ENCODE measurements at places on chromosomes 3 and 15.

GRCh38 chr3:157445857-157446256 is 9.2 kb downstream of the PTX3 start:
- ATAC-seq, result peak; percentile 39

GRCh38 chr3:16512435-16513140 is 911 bp downstream of the RFTN1 start:
- ATAC-seq, result peak; percentile 52

DNA sequence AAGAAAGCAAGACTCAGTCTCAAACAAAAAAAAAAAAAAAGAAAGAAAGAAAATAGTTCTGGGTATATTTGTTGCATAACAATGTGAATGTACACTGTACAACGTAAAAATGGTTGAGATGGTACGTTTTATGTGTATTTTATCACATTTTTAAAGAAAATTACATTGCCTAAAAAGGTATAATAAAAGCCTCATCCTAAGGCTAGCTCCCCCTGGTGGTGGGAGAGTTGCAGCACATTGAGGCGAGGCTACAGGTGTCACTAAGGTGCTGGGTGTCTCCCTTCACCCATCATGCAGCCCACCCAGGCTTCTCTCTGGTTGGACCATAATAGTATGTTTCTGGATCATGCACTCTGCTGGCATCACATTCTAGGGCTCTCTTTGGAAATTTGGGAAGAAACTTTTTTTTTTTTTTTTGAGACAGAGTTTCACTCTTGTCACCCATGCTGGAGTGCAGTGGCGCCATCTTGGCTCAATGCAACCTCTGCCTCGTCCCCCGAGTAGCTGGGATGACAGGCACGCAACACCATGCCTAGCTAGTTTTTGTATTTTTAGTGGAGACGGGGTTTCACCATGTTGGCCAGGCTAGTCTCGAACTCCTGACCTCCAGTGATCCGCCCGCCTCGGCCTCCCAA is 12.4 kb upstream of the RAB11A start:
- ATAC-seq, result peak; percentile 66

GRCh38 chr3:55482496-55483195 is 4.5 kb downstream of the WNT5A start:
- ATAC-seq, result no peak

DNA sequence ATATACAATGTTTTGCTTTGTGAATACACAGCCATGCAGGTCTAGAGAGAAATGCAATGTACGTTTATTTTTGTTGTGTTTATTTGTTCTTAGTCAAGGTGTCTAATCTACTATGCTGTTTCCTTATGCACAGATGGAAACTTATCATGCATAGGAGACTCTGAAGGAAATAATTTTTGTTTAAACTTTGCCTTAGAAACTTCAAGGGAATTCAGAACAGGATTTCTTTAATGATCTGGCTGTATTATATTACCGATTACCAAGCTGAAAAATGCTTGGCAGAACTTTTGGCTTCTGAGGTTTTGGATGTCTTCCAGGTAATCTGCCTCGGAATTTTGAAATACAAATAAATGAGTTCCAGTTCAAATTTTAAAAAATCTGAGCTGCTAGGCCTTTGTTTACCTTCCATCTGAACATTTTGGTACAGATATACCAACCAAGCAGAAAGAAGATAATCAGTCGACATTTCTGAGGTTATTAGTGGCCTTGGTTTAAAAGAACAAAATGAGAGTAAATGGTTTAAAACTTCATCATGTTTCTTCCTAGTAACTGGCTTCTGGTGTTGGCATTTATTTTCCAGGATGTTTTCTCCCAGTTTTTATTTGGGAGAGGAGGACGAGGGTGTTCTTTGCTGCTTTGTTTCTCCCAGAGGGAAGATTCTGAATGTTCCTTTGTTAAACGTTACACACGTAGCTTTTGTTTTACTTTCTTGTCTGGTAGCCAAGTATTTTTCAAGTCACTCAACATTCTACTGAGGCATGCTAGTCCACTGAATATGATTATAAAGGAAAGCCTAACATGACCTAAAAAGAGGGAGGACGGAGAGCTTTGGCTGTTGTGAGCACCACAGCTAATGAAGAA is 421.8 kb upstream of the TBL1XR1 start:
- ATAC-seq, result peak; percentile 25

GRCh38 chr3:198030125-198030524 is 70.1 kb downstream of the LMLN start:
- no peak for ATAC-seq

GRCh38 chr3:171528102-171528501 is 67.9 kb upstream of the TNIK start:
- ATAC-seq, result no peak

- no peak for ATAC-seq
Measured at GRCh38 chr3:149771652-149772271, 19.5 kb upstream of the COMMD2 start.

- peak; percentile 60 for ATAC-seq
Measured at GRCh38 chr3:33787328-33788009, 11.0 kb upstream of the PDCD6IP start.

DNA sequence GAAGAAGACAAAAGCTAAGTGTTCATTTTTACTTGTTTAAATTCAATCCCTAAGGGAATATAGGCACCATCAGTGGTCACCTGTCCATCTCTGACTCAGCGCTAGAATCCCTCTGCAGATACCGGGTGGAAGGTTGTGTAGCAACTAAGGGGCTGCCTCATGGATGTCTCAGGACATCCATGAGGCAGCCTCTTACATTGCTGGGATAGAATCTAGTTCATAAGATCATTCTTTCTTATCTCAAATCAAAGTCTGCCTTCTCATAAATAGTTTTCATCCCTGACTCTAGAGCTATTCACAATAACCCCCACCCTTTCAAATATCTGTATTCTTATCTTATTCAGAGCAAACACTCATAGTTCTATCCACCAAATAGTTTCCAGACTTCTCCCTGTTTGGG is 38.1 kb downstream of the HSPBAP1 start:
- no peak for ATAC-seq

- no peak for ATAC-seq
Measured at GRCh38 chr3:83913381-83913780, 1045.4 kb upstream of the CADM2 start.

DNA sequence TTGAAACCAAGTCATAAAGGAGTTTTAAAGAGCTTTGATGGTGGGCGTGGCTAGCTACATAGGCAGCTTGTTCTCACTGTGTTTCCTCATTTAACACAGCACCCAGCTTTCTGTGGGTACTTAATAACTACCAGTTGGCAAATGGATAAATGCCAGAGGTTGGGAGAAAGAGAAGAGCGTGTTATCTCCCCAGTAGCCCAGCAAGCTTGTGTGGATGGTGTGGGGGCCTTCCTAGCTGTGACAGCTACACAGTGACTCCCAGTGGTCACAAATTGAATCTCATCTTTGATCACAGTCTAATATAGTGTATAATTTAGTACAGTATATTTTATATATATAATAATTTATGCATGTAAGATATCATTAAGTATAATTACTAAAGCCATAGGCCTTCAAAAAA is 984.1 kb downstream of the EPHA3 start:
- ATAC-seq, result no peak

DNA sequence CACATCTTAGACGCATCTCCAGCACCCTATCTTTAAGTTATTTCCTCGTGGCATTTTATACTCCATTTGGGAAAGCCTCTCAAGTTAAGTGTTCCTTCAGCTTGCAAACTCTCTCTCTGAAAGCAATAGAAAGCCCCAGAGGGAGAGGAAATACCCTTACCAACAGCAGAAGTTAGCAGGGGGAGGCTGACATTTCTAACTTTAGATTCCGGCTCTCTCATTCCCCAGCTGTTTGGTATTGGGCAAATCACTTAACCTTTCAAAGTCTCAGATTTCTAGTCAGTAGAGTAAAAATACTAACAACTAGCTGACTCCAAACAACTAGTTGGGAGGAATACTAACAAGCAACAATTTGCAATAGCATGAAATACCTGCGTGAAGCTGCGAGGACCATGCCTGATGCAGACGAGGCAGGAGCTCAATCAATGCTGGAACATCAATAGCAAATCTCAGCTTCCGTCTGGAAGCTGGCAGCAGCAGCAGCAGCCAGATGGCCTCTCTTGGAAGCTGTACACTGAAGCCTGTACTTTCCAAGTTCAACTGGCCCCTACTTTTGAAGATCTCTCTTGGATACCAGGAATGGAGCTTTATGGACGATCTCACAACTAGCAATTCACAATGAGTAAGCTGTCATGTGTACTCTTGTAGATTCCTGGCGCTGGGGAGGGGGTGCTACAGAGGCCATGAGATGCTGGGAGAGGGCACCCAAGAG is 47.8 kb downstream of the THBS1 start:
- no peak for ATAC-seq

DNA sequence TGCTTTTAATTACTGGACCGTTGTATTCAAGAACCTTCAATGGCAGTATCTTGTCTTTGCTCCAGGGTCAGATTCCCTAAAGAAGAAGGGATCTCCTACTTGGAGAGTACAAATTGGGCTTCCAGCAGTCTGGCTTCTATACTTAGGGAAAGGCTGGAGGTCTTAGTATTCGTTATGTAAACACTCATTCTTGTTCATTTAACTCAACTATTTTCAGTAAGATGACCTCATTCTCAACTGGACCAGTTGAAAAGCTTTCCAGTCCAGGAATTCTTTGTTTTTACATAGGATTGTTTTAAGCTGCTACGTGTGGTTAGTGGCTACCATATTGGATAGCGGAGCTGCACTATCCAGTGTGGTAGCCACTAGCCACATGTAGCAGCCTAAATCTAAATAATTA is 4.6 kb downstream of the SENP5 start:
- no peak for ATAC-seq

DNA sequence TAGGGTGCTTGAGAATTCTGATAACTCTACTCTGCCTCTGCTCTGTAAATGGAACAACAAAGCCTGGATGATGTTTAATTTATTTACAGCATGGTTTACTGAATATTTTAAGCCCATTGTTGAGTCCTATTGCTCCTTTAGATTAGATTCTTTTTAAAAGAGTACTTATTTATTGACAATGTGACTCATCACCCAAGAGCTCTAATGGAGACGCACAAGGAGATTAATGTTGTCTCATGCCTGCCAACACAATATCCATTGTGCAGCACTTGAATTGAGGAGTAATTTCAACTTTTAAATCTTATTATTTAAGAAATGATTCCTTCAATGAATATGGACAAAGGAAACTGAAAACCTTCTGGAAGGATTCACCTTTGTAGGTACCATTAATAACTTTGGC is 691.4 kb downstream of the ZBBX start:
- ATAC-seq, result no peak

DNA sequence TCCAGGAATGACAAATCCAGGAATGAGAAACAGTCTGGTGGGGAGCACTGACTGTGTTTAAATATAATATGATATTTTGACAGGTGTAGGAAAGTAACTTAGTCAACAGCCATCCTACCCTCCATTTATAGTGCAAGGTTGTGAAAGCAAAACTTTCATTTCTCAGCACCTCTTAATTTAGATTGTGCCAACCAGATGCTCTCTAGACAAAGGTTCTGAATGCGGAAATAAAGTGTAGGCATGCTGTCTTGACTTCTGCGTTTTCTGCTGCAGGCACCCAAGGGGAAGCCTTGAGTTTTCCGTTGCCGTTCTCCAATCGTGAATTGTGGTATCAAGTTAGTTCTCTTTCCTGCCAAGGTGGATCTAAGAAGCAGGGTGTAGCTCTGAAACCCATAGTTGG is 261.9 kb upstream of the SUCLG2 start:
- no peak for ATAC-seq

DNA sequence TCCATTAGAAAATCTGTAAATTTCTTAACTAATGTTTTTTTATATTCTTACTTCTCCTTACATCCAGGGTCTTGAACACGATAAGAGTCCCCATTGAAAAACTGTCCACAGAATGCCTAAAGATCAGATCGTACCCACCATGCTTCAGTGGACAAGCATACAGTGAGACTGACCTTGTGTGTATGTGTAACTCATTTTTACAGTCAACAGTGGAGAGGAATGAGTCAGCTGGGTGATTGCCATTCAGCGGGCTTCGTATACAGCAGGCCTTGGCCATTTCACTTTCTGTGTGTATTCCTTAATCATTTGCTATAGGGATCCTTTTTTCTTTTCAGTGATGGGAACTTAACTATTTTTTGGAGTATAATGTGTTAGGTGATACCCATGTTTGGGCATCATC is 10.6 kb downstream of the PARP14 start:
- ATAC-seq, result peak; percentile 53

GRCh38 chr15:52288051-52288942 is 7.3 kb downstream of the MYO5C start:
- ATAC-seq, result peak; percentile 82

GRCh38 chr15:39510001-39510701 is 70.7 kb upstream of the THBS1 start:
- ATAC-seq, result no peak

- peak; percentile 60 for ATAC-seq
Measured at GRCh38 chr3:185423178-185423577, 60.2 kb downstream of the MAP3K13 start.

DNA sequence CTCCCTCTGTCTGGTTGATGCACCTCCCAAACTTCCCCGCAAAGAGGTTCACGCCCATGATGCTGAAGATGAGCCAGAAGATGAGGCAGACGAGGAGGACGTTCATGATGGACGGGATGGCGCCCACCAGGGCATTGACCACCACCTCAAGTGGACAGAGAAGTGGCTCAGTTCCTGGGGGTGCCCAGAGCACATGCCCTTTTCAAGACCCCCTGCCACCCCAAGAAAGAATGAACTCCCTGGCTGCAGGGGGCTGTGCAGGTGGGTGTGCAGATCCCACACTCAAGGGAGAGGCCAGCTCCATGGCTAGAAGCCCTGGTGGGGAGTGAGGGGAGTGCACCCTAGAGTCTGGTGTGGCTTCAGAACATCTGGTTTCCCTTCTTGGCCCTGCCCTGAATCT is 64.1 kb downstream of the EXOG start:
- no peak for ATAC-seq

- no peak for ATAC-seq
Measured at GRCh38 chr3:463252-464192, 267.0 kb downstream of the CHL1 start.
